Posterior vena cava (tissue), 2 donors: ENCODE measurements at places on chromosomes 16 and 17. TPM values are rescaled to one million over a fixed set of nuclear protein-coding genes. Genes with fewer than 3 reads are reported as not detected.

TM4SF5 gene
- not detected for total RNA-seq

ITGA2B gene
- total RNA-seq = 1.4 TPM

HOXB1 gene
- total RNA-seq = not detected

CHST6 gene
- total RNA-seq = 0.86 TPM

C16orf92 gene
- total RNA-seq = not detected

CDRT4 gene
- total RNA-seq = 4.5 TPM

KRT26 gene
- total RNA-seq = not detected

CD300A gene
- 5.9 TPM for total RNA-seq

HEXIM1 gene
- total RNA-seq = 40.6 TPM

DNA sequence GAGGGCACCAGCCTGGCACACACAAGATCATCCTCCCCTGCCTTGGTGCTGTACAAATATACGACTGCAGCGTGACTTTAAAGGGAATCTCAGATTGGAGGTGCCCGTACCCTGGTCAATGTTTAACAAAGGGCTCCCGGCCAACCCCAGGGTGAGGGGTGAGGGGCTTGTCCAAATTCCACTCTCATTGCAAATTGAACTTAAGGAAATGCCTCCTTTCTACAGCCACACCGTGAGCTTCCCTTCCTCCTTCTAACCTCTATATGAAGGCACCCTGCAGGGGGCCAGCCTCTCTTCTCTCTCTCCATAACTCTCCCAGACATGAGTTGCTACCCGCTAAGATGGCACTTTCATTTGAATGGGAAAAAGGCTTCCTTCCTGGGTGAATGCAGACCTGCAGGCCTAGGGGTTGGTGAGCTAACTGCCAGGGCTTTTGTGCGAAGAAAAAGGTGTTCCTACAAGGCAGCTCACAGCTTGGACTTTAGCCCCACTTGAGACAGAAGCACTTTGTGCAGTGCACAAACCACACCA, 76.6 kb downstream of the IRF8 start:
- no peak for DNase-seq

GRCh38 chr17:73007407-73007806, 85.1 kb downstream of the SLC39A11 start:
- no peak for DNase-seq

DNA sequence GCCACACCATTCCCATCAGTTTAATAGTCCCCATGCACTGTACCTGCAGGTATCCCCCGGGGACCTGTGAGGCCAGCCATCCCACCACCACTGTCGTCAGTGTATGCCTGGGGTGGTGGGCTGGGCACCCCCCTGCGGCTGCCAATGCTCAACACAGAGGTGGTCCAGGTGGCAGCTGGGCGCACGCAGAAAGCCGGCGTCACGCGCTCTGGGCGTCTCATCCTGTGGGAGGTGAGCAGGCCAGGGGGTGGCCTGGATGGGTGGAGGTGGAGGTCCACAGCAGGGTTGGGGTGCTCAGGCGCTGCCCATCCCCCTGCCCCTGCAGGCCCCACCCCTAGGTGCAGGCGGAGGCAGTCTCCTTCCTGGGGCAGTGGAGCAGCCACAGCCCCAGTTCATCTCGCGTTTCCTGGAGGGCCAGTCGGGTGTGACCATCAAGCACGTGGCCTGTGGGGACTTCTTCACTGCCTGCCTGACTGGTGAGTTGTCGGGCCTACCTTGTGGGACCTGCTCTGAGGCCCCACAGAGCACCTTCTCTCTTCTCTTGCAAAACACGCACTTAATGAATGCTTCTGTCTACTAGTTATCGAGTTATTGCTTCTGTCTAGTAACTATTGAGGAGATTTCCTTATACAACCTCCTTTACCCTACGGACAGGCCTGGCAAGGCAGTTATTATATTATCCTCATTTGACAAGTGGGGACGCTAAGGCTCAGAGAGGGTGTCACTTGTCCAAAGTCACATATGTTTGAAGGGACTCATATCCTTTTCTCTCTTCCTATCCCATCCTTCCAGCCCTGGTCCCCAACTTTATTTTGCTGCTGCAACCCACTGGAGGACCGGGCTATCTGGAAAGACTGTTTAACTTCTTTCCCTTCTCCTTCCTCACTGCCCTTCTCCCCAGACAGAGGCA, 5.8 kb upstream of the TRAF4 start:
- DNase-seq = no peak

GRCh38 chr16:89113152-89113547, 19.5 kb downstream of the ACSF3 start:
- DNase-seq = peak; percentile 43

GRCh38 chr17:56350592-56350991, 197.3 kb downstream of the ANKFN1 start:
- no peak for DNase-seq

DNA sequence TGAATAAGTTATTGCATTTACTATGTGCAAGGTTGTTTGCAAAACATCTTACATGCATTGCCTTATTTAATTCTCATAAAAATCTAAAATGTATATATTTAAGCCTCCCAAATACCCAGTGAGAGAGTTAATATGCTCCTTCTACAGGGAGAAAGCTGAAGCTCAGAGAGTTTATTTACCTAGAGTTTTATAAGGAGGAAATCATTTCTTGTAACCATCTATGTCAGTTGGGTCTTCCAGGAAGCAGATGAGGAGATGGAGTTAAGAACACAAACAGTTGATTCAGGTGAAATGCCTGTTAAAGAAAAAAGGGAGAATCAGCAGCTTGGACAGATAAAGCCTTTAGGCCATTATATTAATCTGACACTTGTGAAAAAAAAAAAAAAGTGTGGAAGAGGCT, 62.6 kb upstream of the DHX40 start:
- no peak for DNase-seq

DNA sequence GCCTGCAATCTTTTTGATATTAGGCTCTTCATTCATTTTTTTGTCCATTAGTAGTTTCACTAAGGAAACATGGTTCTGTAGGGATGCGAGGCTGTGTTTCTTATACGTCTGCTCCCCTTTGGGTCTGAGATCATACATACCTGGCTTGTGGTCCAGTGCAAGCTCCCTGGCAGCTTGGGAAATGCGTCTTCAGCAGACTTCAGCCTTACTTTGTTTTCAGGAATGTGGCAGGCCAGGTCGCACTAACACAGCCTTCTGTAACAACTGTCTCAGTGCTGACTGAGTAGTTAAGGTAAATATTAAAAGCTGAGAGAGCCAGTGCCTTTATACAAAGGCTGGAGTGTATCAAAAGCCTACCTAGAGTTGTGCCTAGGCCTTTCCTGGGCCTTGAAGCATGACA, 970.5 kb upstream of the EEF2KMT start:
- DNase-seq = no peak

- DNase-seq = no peak
These were observed 33.9 kb downstream of the CMTM4 start for GRCh38 chr16:66662445-66663194.

- peak; percentile 45 for DNase-seq
These were observed 40.0 kb downstream of the IL21R start for GRCh38 chr16:27441998-27442397.

GRCh38 chr17:68328676-68329075, 37.4 kb downstream of the ARSG start:
- DNase-seq = no peak

DNA sequence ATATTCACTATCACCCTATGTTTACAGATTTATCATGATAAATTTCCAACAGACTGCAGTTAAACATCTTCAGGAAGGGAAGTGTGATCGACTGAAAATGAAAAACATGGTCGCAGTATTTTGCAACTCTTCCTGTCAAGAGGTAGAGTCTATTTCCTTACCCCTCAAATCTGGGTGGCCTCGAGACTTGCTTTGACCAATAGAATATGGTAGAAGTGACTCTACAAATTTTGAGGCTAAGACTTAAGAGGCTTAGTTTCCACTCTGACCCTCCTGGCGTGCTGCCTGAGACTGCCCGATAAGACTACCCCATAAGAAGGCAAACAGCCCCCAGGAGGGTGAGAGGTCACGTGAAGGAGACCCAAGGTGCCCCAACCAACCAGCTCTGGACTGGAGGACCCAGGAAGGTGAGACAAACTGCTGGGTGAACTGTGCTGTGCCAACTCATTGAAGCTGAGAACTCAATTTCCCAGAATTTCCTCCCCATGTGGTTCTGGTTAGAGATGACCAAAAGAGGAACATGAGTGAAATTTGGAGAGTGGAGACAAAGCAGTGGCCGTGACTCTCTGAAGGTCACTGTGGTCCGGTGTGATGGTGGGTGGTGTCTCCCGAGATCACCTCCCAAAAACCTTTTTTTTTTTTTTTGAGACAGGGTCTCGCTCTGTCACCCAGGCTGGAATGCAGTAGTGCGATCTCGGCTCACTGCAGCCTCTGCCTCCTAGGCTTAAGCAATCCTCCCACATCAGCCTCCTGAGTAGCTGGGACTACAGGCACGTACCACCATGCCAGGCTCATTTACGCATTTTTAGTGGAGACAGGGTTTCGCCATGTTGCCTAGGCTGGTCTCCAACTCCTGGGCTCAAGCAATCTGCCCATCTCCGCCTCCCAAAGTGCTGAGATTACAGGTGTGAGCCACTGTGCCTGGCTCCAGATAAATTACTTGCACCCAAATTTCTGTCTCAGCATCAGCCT, 38.2 kb upstream of the LITAF start:
- DNase-seq = no peak

GRCh38 chr17:66714046-66715023, 120.6 kb upstream of the CACNG5 start:
- DNase-seq = peak; percentile 69

DNA sequence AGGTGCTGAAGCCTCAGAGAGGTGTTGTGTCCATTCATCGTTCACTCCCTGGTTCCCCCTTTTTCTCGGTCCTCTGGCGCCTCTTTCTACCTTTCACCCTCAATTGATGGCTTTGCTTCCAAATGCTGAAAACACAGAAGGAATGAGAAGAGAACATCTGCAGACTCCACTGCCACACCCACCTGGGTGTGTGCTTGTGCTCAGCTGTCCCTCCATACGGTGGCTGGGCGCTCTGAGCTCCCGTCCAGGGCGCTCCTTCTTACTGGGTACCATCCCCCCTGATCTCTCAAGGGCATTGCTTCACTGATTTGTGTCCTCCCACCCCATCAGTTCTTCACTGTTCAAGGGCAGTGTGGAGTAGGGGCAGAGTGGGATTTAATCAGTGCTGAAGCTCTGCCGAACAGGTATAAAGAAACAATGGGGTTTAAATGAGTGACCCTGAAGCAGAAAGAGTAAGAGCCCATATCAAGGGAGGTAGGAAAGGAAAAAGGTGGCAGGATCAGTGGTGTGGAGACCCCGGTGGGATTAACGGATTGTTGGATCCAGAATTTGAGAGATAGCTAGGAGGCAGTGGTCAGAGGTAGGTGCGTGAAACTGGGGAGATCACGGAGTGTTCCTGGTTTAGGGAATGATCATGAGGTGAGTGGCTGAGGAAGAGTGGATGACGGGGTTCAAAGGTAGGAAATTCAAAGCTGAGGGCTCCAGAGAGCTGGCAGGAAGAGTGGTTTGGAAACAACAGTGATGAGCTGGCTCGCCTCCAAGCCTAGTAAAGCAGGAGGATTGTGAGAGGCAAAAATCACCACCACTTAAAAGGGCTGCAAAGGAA, 40.8 kb downstream of the MRTFB start:
- DNase-seq = no peak

DNA sequence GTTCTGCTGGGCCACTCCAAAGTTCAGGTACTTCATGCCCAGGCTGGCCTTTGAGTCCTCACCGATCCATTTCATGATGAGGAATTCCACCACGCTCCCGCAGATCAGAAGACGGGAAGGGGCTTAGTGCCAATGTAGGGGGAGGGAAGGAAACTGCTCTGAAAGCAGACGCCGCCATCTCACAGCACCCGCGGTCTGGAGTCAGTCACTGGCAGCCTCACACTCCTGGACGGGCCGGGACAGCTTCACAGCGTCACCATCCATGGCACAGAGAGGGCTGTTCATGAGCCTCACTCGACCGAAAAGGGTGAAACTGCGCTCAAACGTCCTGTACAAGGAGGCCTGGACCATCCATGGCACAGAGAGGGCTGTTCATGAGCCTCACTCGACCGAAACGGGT, 62.0 kb downstream of the RPH3AL start:
- DNase-seq = peak; percentile 64

DNA sequence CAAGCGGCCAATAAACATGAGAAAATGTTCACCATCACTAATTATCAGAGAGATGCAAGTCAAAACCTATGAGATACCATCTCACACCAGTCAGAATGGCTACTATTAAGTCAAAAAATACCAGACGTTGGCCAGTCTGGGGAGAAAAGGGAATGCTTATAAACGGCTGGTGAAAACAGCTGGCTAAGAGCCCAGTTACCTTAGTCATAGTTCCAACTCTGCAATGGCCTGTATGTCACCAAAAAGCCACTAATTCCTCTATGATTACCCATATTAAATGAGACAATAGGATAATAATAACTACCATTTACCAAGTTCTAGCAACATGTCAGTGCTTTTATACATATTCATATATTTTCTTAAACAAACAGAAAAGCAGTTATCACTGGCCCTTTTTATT, 42.9 kb upstream of the CDRT4 start:
- DNase-seq = no peak

GRCh38 chr17:48604770-48605329, at the start of gene HOXB6:
HOXB6 (minus strand) TSS chr17:48604986; CDS start chr17:48598150, 6,836 bp downstream.
- no peak for DNase-seq

- no peak for DNase-seq
These were observed 33.4 kb downstream of the BRD7 start for GRCh38 chr16:50335196-50335958.

- DNase-seq = no peak
These were observed 75.5 kb downstream of the ZNF423 start for GRCh38 chr16:49780433-49780832.

DNA sequence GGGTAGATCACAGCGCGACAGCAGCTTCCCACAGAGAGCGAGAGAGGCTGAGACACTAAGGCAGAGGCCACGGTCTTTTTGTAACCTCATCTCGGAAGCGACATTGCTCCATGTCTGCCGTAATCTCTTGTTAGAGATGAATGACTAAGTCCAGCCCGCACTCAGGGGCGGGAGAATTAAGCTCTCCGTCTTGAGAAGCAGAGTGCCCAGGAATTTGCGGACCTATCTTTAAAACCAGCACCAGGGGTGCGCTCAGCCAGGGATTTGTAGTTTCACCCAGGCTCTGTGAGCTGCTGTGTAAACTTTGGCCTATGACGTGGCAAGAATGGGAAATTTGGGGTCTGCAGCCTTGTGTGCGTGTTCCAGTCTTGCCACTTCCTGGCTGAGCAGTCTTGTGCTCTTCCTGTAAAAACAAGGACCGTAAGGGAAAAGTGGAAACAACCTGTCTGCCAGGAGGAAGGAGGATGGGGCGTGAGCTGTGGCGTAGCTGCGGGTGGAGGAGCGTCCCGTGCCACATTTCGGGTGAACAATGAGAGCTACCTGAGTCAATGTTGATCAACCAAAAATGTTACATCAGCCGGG, 16.0 kb upstream of the JPH3 start:
- DNase-seq = no peak

GRCh38 chr16:23128056-23128455, 21.2 kb downstream of the USP31 start:
- no peak for DNase-seq
